Ovary (tissue), 10 donors: ENCODE measurements at places on chromosomes 4 and X. TPM values are rescaled to one million over a fixed set of nuclear protein-coding genes. Genes with fewer than 3 reads are reported as not detected.

XAGE1A gene
- not detected for polyA plus RNA-seq

GEMIN8 gene
- polyA plus RNA-seq: 23.8 TPM

DAPP1 gene
- 1.6 TPM for polyA plus RNA-seq

NBDY gene
- polyA plus RNA-seq: 27.8 TPM

GABRE gene
- 2.0 TPM for polyA plus RNA-seq
